ENCODE measurements at places on chromosomes 1 and 21.

GRCh38 chr1:38328278-38329035 lies 281.9 kb upstream of the POU3F1 start:
- no peak for ATAC-seq

DNA sequence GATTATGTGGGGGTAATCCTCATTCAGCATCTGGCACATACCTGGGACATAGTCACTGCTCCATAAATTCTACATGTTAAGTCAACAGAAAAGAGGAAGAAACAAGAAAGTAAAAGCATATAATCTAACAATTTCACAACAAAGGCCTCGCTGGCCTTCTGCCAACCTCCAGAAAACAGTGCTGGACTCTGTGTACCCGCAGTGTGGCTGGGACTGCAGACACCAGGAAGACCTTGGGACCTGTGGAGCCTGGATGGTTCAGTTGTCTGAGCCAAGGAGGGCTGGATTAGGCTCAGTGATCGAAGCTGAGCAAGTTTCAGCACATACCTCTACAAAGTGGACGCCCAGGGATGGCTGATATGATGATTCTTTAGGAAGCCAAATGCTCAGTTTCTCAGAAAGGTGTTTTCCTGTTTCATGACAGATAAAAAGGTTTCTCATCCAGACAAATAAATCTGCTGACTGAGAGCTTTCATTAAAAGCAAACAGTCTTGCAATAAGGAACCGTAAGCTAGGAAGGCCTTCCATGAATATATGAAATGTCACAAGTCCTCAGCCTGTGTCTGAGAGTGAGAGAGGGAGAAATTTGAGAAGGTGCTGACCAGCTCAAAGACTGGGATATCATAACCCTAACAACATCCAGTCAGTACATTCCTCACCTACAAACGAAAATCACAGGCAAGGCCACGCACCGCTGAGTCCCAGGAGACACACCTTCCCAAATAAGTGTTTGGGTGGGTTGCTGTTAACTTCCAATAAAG lies 48.4 kb downstream of the CAPZB start:
- no peak for ATAC-seq

DNA sequence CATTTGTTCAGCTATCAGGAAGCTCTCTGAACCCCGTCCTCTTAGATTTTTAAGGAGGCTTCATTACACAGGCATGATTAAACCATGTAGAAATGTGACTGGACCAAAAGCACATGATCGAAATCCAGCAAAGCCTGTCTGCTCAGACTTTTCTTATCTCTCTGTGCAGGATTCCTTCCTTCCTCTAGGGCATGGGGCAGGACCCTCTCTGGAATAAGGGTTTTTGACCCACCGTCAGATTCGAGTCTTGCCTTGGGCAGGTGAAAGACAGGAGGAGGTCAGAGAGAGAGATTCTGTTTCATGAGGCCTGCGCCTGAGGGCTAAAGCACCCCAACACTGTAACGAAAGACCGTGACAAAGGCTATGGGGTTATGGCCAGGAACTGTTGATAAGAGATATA lies 136.8 kb downstream of the RHOU start:
- no peak for ATAC-seq

- peak; percentile 11 for ATAC-seq
Measured at GRCh38 chr1:160206421-160207117, 1.4 kb downstream of the PEA15 start.

DNA sequence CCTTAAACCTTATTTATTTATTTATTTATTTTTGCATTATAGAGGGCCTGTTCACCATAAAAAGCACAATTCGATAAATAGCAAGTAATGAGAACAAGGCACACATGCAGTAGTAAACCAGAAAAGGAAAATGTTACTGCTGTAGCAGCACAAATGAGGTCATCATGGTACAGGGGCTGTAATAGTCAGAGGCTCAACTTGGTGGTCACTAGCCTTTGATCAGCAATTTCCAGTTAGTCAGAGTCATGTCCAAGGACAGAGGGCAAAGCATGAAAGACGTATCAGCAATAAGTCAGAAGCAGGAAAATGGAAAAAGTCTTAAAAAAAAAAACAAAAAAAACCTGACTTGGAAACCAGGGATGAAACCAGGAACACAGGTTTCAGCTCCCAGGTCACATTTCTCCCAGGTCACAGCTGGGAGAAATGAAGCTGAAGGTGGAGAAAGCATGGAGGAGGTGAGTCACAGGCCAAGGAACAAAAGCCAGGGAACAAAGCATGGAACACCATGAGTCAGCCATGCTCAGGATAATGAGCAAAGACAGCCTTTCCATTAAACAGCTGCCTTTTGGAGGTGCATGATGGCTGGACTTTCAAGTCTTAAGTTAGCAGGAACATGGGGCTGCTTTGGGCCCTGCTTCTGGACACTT lies 556.3 kb downstream of the LTN1 start:
- no peak for ATAC-seq

DNA sequence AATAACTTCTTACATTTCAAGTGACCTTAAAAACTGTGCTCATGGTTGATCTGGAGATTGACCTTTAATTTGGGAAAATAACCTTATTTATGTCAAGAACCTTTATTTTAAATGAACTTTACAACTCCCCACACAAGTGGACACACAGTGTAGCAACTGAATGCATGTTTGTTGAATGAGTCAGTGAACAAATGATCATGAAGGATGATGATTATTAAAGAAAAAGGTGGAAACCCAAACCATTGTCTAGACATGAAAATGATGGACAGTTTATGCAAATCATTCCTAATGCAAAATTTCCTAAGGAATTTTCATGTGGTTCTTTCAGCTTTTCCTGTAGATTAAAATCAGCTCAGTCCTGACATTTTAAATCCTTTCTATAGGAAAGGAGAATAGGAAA lies 439.8 kb upstream of the RUNX1 start:
- no peak for ATAC-seq

DNA sequence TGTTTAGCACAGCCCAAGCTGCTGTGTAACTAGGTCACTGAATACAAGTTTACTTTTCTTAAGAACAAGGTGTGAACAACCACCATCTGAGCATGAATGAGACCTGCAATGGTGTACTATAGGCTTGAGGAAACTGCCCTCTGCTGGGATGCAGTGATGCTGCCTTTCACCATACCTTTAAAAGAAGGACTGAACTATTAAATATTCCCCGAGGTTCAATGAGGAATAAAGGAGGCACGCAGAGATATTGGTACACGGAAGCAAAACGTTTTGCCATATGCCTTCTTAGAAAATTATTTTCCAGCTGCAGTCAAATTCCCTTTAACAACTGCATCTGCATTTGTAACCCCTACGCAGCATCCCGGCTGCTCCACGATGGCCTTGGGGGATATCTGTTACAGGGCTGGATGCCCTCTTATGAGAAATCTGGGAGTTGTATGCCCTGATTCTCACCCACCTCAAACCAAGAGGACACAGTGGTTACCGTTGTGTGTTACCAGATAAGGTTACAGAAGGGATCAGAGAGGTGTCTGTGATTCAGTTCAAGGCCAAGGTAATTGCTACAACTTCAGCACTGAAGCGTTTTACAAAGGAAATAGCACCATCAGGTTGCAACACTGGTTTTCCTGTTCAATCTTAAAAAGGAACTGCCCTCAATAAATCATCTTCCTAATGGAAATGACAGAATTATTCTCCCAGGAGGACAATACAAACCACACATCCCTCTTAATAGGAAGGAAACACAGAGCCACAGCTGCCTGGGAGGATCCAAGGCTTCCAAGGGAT lies 470.5 kb downstream of the LTN1 start:
- ATAC-seq: peak; percentile 48

GRCh38 chr1:51131185-51131584 lies 29.2 kb downstream of the C1orf185 start:
- no peak for ATAC-seq

DNA sequence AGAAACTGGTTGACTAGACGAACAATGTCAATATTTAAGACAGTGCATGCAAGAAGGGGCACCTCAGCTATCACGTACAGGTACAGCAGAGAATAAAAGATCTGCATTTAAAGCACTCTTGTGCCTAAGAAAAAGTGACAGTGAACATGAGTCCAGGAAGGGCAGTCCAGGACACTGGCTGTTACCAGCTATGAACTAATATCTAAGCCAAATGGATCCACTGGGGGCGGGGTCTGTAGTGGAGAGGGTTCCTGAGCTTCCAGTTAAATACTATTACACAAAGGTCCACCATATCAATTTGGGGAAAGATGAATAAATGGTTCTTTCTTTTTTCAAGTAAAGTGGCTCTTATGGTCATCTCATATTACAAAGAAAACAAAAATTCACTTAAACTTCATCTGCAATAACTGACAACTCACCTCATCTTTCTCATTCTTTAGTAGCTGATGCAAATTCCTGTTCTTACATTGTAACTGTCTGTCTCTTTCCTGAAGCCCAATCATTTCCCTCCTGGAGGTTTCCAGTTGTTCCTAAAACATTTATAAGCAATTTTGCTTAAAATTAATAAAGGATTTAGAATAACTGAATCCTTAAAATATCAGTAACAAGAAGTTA lies 24.5 kb downstream of the SSX2IP start:
- ATAC-seq: no peak

GRCh38 chr1:228321895-228322294 lies 84.7 kb downstream of the TRIM11 start:
- ATAC-seq: no peak

DNA sequence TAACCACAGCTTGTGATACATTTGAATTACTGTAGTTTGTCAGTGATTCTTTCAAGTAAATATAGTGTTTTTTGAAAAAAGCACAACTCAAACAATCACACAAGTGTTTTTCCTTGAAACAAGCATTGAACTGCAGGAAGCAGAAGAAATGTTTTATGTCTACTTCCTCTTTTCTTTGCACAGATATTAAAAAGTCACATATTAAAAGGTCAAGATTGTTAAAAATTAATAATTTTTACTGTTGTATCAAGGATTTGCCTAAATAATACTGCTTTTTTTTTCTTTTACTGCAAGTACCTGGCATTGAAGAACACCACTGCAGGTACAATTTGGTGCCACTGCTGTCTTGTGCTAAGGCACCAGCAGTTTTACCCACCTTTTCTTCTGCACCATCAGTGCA lies 214.2 kb upstream of the C1orf105 start:
- no peak for ATAC-seq

DNA sequence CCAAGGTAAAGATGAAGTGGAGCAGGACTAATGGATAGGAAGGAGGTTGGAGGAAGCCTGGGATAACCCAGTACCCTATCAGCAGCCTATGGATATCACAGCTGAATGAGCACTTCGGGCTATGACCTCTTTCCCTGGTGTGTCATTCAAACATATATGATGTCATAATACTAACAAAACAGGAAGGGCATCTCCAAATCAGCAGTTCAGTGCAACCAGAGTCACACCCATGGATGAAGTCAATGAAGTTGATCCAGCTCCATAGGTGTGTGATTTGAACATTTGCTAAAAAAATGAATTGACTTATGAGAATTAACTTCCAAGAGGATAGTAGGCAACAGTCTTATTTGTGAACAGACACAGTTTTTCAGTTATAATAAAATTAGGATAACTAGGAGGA lies 1.7 kb upstream of the C1orf116 start:
- ATAC-seq: no peak

DNA sequence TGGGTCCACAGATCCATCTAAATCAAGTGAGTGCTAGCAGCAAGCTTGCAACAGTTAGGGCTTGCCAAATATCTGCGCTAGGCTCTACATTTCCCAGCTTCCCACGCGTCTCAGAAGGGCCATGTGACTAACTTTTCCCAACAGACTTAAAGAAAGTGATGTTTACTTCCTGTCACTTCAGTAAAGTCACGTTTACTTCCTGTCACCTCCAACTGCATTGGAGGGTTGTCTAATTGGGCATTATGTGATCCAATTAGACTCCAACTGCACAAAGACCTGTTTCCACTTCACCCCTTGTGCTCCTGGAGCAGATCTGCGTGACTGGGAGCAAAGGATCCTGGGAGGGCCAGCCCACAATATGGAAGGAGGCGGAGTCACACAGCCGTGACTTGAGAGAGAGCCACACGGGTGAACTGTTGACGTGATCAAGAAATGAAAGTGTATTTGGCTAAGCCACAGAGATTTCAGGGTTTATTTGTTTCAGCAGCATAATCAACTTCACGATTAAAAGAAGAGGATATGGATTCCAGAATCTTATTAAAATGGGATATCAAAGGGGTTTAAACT lies 77.7 kb downstream of the CYYR1 start:
- ATAC-seq: no peak

DNA sequence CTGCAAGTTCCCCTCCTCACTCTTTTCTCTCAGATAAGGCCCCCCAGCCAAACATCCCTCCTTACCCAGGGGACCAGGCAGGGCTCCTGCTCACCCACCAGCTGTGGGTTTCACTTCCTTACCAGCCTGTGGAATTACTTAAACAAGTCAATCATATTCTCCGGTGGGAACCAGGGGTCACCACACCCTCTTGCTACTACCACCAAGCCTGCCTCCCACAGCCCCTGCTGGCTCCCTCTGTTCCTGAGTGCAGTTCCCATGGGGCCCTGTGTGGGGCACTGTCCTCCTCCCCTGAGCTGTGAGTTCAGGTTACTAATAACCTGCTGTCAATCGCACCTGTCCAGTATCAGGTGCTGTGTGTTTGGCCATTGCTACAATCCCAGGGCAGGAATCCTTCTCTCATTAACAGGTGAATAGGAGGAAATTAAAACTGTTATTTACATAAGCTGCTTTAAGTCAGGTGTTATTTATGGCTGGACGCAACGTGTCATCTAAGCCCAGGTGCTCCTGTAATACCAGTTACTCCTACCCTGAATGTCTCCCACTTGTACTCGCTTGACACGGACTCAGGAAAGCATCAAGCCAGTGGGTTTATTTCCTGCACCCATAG lies 53.1 kb upstream of the LBR start:
- ATAC-seq: peak; percentile 37

GRCh38 chr1:230109895-230110667 lies 43.0 kb downstream of the GALNT2 start:
- peak; percentile 63 for ATAC-seq

- ATAC-seq: no peak
Measured at GRCh38 chr1:14377386-14377785, 221.1 kb upstream of the KAZN start.

- ATAC-seq: no peak
Measured at GRCh38 chr1:94973309-94973922, 46.5 kb upstream of the CNN3 start.

GRCh38 chr1:78441921-78442320 lies 48.9 kb upstream of the PTGFR start:
- ATAC-seq: no peak

DNA sequence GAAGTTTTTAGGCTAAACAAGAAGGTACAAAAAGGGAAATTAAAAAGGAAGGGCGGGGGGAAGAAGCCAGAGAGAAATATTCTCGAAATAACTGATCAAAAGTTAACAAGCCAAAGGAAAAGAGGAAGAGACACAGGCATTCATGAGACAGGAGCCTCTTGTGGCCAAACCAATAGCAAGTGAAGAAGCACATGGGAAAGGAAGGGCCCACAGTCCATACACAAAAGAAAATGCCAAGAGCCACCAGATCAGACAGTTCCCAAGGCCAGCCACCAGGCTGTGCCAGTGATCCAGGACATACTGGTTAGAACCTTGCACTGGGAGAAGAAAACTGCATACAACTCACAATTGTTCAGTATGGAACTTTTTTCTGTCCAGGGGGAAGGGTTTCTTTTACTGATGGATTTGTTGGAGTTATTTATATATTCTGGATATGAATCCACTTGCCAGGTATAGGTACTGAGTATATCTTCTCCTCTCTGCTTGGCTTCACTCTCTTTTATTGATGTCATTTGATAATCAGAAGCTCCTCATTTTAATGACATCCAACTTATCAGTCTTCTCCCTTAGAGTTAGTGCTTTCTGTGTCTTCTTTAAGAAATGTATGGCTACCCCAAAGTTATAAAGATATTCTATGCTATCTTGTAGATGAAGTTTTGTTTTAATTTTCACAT lies 76.8 kb downstream of the CD46 start:
- ATAC-seq: no peak

GRCh38 chr1:151418081-151418480 lies 18.7 kb downstream of the PSMB4 start:
- ATAC-seq: no peak

- peak; percentile 31 for ATAC-seq
Measured at GRCh38 chr21:33811167-33812010, 104.2 kb downstream of the ATP5PO start.

Measured in motor neuron (in vitro differentiated cells).